ENCODE measurements at places on chromosomes 12 and 14. TPM values are rescaled to one million over a fixed set of nuclear protein-coding genes. Genes with fewer than 3 reads are reported as not detected.

PPP4R4 gene
- total RNA-seq, result 0.67 TPM

- H3K27ac ChIP-seq, result no peak overlapping the region
- H3K27me3 ChIP-seq, result no peaks in the 10 kb centered on the region
- no peaks in the 10 kb centered on the region for H3K36me3 ChIP-seq
- DNase-seq, result no peak
Measured at GRCh38 chr14:74155749-74156148, 71.0 kb downstream of the LIN52 start.

- no peak for DNase-seq
- H3K27ac ChIP-seq, result no peak overlapping the region
- H3K4me1 ChIP-seq, result peaks cover 29% of the 10 kb centered on the region
- no peaks in the 10 kb centered on the region for H3K27me3 ChIP-seq
- no peak overlapping the region for H3K4me3 ChIP-seq
- peaks cover 1% of the 10 kb centered on the region for H3K36me3 ChIP-seq
Measured at GRCh38 chr14:67357186-67357968, 2.2 kb downstream of the ATP6V1D start.

SLC5A8 gene
- not detected for total RNA-seq

KCNJ8 gene
- total RNA-seq, result 10.9 TPM

DNA sequence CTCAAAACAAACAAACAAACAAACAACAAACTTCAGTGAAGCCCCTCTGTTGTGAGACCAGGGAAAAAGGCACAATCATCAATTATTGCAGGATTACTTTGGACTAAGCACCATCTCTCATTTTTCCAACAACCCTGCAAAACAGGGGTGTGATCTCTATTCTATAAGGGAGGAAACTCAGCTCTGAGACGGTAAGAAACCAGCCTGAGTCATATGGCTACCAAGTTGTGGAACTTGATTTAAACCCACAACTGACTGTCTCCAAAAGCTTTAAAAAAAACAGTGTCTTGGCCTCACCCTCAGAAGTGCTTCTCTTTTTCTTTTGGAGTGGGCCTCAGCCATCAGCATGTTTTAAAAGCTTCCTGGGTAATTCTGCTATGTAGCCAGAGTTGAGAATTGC, 49.8 kb downstream of the RIN3 start:
- H3K4me3 ChIP-seq, result no peak overlapping the region
- no peak overlapping the region for H3K27ac ChIP-seq
- H3K27me3 ChIP-seq, result no peaks in the 10 kb centered on the region
- DNase-seq, result no peak
- peaks cover 31% of the 10 kb centered on the region for H3K36me3 ChIP-seq

GRCh38 chr12:131147894-131148293, 194.2 kb downstream of the ADGRD1 start:
- no peaks in the 10 kb centered on the region for H3K27me3 ChIP-seq
- no peaks in the 10 kb centered on the region for H3K4me1 ChIP-seq
- no peaks in the 10 kb centered on the region for H3K36me3 ChIP-seq
- H3K4me3 ChIP-seq, result no peak overlapping the region
- no peak overlapping the region for H3K27ac ChIP-seq
- no peak for DNase-seq

ASB2 gene
- total RNA-seq, result 0.50 TPM

CARMIL3 gene
- total RNA-seq, result 0.17 TPM

DNA sequence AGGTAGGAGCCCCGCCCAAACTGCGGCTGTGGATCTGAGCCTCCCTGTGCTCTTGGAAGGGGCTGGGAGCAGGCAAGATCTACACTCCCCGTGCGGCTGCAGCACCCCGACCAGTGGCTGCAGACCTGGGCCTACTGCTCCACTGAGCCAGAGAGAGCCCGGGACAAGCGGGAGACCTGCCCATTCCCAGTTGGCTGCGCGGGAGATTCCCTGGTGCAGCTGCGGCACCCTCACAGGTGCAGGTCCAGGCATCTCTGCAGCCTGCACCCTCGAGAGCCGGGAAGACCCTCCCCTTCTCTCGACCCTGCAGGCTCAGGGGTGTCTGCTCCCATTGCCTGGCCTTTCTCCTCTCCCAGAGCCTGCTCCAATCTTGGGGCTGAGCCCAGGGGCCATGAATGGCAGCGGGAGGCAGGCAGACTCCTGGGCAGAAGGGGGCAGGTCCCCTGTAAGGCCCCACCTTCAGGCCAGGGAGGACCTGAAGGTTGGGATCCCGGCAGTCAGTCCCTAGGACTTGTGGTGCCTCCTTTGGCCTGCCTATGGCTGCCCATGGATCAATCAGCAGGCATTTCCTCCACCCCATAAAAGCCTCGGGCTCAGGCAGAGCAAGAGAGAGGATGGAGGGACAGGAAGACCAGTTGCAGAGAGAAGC, 8.8 kb upstream of the A2M start:
- H3K27ac ChIP-seq, result peak overlapping the region; percentile 64
- no peak for DNase-seq
- H3K27me3 ChIP-seq, result no peaks in the 10 kb centered on the region
- H3K4me1 ChIP-seq, result peaks cover 6% of the 10 kb centered on the region
- H3K4me3 ChIP-seq, result peak overlapping the region; percentile 9

- no peaks in the 10 kb centered on the region for H3K4me1 ChIP-seq
- H3K27me3 ChIP-seq, result no peaks in the 10 kb centered on the region
- no peak for DNase-seq
- H3K4me3 ChIP-seq, result no peak overlapping the region
- H3K36me3 ChIP-seq, result no peaks in the 10 kb centered on the region
Measured at GRCh38 chr12:101181776-101182175, 28.3 kb downstream of the SLC5A8 start.

ATF7 gene
- 14.5 TPM for total RNA-seq

DNA sequence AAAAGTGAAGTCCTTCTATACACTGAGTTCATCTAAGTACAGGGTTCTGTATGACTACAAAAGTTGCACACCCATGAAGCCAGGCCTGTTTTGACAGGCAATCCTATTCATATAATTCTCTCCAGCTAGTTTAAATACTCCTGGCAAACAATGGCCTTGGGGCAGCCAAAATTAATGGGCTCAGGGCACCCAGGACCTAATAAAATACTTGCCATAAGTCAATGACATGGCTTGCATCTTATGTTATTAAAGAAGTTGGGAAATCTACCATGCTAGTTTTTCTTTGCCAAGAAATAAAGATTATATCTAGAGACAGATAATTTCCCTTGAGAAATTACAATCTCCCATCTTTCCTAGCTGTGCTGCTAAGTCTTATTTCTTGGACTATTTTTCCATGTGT, 11.1 kb upstream of the TMTC1 start:
- DNase-seq, result no peak
- no peaks in the 10 kb centered on the region for H3K4me1 ChIP-seq
- H3K27ac ChIP-seq, result no peak overlapping the region
- no peaks in the 10 kb centered on the region for H3K27me3 ChIP-seq

REP15 gene
- 1.1 TPM for total RNA-seq

- H3K4me3 ChIP-seq, result peak overlapping the region; percentile 71
- no peak for DNase-seq
- H3K4me1 ChIP-seq, result peaks cover 3% of the 10 kb centered on the region
- H3K27me3 ChIP-seq, result no peaks in the 10 kb centered on the region
- peaks cover 10% of the 10 kb centered on the region for H3K36me3 ChIP-seq
Measured at GRCh38 chr14:75277815-75278421, 710 bp upstream of the FOS start.

Data from liver (tissue), 10 donors.